ENCODE measurements at places on chromosomes 2 and 18.

DNA sequence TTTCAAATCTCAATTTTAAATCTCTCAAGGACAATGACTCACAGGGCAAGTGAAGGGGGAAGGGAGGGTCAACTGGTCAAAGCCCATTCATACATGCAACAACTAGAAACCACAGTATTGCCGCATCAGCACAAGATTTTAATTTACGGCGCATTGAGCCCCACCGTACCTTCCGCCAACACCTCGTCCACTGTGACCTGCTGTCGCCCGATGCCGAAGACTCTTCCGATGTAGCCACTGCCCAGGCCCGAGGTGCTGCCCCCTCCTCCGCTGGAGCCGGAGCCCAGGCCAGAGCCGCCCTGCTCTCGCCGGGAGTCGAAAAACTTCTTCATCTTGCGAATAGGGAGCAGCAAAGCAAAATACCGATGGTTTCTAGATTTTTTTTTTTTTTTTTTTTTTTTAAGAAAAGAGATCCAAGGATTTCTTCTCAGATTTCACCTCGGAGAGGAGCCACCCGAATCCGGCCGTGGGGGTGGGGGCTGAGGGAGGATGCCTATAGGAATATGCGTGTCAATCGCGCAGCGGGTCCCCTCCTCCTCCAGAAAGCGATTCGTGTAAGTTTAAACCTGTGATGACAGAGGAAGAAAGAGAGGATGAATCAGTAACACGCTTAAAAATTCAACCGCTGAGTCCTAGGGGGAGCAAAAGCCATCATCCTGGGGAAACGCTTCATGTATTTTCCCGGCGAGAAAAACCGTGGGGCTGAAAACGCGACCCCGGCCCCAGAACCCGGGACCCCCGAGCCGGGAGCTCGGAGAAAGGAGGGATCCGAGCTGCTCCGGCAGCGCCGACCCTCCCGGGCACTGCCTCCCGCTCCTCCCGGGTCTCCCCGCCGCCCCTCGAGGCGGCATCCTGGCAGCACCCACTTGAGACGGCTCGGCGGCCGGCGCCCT, 584 bp downstream of the AAK1 start:
- peak; percentile 92 for DNase-seq

DNA sequence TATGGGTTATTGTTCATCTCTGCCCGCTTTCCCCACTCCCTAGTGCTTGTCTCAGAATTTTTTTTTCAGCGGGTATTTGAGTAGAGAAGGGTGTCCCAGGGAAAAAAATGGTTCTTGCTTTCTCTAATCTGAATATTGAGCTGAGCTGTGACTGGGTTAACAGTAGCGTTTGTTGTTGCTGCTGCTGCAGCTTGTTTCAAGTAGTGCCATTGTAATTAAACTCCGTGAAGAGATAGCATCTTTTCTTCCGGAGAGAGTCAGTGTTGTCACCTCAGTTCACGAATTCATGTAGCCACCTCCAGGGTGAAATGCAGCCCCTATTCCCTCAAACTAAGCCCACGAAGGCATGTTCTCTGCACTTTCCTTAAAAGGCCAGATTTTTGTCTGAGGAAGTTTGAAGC, 1.5 kb upstream of the AAK1 start:
- peak; percentile 19 for DNase-seq

GRCh38 chr2:41873102-41874031, 174.5 kb upstream of the PKDCC start:
- no peak for DNase-seq

GRCh38 chr2:72129681-72130340, 17.9 kb downstream of the CYP26B1 start:
- no peak for DNase-seq

- DNase-seq, result no peak
These were observed 266.6 kb upstream of the CYP26B1 start for GRCh38 chr2:72414137-72414760.

- no peak for DNase-seq
These were observed 269.7 kb upstream of the DCC start for GRCh38 chr18:52070291-52070756.

- no peak for DNase-seq
These were observed 77.1 kb upstream of the GALNT5 start for GRCh38 chr2:157180359-157180758.

GRCh38 chr2:64823794-64824193, 165.4 kb upstream of the SLC1A4 start:
- DNase-seq, result no peak
